ENCODE measurements at places on chromosomes 5 and 9.

DNA sequence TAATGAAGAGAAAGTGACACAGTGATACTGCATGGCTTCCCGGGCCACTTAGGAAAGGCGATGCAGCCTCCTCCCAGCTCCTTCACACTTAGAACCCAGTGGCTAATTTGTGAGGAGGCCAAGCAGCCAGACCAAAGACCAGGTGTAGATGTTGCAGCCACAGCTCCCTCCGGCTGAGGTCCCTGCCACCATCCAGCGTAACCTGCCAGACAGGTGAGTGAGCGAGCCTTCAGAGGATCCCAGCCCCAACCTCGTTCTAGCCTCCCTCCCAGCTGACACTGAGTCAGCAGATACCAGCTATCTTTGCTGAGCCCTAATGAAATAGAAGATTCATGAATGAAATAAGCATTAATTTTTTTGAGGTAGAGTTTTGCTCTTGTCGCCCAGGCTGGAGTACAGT lies 59.7 kb downstream of the COL23A1 start:
- no peak for DNase-seq

DNA sequence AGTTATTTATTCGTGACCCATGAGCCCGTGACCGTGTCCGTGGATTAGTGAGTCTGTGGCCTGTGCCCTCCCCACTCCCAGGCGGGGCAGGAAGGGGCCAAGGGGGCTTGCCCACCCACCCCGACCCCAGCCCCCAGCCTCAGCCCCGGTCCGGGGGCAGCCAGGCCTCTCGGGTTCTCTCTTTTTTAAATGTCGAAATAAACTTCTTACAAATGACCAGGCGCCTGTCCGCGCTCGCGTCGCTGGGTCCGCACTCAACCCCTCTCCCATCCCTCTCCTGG lies 7.6 kb downstream of the BARHL1 start:
- DNase-seq = no peak

- DNase-seq = peak; percentile 68
Observed at GRCh38 chr5:156475182-156476157, 148.5 kb downstream of the SGCD start.

DNA sequence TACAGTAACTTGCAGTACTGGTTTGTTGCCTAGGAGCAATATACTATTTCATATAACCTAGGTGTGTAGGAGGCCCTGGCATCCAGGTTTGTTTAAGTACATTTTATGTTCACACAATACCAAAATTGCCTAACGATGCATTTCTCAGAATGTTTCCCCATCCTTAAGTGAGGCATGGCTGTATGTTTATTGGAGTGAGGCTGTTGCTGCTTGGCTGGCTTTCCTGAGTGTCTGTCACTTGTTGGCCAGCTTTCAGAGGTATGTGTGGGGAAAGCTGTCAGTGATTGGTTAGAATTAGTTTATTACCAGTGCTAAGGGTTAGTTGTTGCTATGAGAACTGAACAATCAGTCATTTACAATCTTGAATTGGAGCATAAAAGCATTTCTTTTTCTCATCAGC lies 154.1 kb upstream of the CDH12 start:
- no peak for DNase-seq

GRCh38 chr9:69090140-69090750 lies 54.7 kb downstream of the FXN start:
- no peak for DNase-seq

- no peak for DNase-seq
Observed at GRCh38 chr9:32928912-32929311, 72.5 kb downstream of the APTX start.

GRCh38 chr5:78886341-78887230 lies 98.5 kb downstream of the ARSB start:
- no peak for DNase-seq

DNA sequence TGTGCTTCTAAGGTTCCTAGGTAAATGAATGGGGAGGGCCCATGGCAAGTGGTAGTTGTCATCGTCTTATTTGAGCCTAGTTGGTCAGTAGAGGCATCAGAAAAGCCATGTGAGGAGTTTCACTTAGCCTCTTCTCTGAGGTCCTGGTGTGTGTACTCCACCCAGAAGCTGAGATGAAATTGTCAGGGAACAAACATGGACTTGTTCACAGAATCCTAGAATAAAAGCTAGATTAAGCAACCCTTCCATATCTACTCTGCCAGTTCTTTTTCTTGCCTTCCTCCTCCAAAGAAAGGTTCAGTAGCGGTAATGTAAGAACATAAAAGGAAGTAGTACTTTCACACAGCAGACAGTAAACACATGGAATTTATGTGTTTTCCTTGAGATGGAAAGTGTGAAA lies 70.4 kb downstream of the ARHGAP26 start:
- no peak for DNase-seq

DNA sequence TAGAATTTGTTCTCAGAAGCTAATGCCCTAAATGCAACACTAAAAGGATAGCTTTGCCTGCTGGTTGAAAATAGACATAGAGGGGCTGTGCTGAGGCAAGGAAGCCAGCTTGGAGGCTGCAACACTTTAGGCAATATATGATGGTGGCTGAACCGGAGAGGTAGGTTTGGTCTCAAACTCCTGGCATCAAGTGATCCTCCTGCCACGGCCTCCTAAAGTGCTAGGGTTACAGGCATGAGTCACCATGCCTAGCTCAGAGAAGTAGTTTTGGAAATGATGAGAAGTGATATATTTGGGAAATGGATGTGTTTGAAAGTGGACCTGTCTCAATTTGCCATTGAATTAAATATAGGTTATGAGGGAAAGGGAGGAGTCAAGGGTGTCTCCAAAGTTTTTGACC lies 10.0 kb downstream of the DUSP1 start:
- DNase-seq = no peak

GRCh38 chr9:136053757-136054142 lies 41.3 kb downstream of the NACC2 start:
- no peak for DNase-seq

GRCh38 chr9:19938990-19939733 lies 150.3 kb upstream of the SLC24A2 start:
- DNase-seq = no peak

DNA sequence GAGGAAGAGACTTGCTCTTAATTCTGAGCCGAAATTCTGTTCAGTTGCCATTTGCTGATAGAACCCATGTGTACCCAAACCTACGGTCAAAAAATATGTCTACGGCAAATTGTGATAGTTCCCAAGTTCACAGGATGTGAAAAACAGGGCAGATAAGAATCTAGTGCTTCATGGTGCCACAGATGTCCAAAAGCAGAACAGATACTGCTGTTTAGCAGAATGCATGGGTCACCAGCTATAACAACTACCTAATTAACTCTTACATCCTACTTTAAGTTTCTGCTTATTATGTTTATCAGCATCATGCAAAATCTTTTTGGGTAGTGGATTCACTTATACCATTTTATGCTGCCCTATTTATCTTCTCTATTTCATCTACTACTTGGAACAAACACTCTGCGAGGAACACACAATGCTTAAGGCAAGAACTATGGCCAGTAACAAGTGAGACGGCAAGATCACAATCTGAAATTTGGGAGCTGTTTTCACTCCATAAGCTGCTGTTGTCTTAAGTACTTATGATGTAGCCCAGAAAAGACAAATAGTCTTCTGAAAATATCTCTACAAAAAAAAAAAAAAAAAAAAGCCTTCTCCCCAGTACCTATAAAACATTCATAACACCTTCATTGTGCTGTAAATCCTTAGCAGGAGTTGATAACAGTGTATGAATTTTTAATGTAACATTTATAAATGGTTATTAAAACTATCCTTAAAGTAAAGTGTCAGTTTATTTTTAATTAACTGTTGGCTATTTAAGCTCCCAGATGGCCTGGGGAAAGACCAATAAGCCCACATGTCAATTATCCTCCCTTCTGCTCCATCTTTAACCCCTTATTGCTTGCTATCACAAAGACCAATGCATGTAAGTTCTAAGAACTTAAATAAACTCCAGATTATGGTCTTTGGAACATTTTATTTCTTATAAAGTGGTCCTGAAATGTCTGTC lies 232.3 kb downstream of the TLR4 start:
- DNase-seq = no peak

- DNase-seq = no peak
Observed at GRCh38 chr5:139226131-139226530, 28.0 kb upstream of the SIL1 start.

GRCh38 chr5:8184455-8185063 lies 315.6 kb downstream of the MTRR start:
- no peak for DNase-seq
